ENCODE measurements at places on chromosomes 5 and 9.

DNA sequence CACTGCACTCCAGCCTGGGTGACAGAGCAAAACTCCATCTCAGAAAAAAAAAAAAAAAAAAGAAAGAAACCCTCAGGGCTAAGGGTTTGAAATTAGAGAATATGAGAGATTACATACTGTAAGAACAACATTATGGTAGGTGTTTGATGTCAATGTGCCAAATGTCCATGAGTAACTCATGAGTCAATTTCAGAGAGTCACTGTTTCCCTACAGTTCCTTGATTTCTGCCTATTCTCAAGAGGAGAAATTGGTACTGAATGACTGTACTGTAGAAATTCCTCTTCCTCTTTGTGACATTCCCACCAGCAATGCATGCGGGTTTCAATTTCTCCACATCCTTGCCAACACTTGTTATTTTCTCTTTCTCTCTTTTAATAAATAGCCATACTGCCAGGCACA, 35.2 kb downstream of the MARVELD2 start:
- no peak for DNase-seq

GRCh38 chr5:168055961-168056360, 235.5 kb upstream of the WWC1 start:
- DNase-seq, result no peak

DNA sequence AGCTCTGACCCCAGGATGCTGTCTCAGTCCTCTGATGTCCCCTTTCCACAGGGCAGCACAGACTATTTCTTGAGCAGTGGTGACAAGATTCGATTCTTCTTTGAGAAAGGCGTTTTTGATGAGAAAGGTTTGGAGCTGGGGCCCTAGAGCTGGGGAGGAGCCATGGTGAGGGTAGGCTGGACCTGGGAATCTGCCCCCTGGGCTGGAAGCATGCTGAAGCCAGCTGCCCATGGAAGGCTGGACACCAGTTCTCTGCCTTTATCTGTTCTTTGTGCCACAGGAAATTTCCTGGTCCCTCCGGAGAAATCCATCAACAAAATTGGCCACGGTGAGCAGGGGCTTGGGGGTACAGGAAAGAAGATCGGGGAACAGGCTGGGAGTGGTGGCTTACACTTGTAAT, 12.9 kb downstream of the PHYHD1 start:
- DNase-seq, result no peak

- DNase-seq, result no peak
Observed at GRCh38 chr5:5419291-5420210, 2.9 kb upstream of the ICE1 start.

DNA sequence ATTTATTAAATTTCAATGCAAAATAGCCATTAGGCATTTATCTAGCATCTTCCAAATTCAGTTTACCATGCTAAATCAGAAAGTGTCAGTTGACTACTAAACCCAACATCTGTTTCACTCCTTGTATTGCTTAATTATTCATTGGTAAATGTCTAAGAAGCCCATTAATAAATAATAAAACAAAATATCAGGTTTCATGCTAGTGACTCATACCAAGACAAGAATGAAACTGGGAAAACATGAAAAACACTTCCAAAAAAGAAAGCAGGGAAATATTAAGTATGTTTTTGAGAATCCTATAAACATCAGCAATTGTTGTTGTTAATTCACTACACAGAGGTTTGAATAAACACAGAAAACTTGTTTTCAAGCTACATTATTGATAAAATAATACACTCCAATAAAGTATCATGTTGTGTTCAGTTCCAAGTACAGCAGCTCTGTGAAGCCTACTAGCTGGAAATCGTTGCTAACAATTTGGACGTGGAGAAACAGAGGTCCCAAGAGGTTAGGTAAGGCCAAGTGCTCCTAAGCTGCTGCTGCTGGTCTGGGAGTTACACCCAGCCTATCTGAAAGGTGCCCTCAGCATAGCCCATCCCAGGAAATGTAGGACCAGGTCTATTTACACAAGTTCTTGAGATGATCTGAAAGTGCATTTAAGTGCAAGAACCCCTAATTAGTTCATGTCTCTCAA, 78.8 kb downstream of the GNAQ start:
- no peak for DNase-seq

Data from CD4-positive, alpha-beta memory T cell (primary cell).